Upper lobe of right lung (tissue), 1 donor: ENCODE measurements at places on chromosomes 1 and 21. TPM values are rescaled to one million over a fixed set of nuclear protein-coding genes. Genes with fewer than 3 reads are reported as not detected.

DNA sequence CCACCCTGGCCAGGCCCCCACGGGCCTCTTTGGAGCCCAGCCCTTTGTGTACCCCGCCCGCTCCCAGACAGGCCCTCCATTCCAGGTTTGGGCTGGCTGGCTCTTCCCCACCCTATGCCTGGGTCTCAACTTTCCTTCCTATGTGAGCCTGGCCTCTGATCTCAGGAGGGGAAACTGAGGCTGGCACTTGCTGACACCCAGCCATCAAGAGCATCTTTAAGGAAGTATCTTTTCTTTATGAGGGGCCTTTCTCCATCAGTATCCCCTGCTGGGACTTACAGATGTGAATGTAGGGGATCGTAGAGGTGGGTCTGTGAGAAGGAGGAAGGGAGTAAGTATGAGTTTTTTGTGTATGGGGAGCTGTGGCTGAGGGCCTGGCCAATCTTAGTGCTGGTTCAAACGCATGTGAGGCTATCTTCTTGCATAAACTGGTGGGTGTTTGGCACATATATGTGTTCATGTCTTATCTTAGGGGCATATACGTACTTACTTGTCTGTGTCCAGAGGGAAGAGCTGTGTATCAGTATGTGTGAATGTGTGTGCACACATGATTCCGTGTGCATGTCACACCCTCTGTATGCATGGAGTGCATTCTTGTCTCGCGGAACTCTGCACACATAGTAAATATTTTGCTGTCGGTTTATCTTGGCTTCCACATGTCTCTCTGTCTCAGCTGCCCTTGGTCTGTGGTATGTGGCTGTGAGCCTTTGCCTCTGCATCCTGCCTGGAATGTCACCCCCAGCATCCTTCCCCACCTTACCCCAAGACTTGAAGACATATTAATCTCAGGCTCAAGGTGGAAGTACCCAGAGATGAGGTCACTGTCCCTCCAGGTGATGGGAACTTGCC lies 5.4 kb downstream of the NECTIN4 start:
- no peak for DNase-seq

DNA sequence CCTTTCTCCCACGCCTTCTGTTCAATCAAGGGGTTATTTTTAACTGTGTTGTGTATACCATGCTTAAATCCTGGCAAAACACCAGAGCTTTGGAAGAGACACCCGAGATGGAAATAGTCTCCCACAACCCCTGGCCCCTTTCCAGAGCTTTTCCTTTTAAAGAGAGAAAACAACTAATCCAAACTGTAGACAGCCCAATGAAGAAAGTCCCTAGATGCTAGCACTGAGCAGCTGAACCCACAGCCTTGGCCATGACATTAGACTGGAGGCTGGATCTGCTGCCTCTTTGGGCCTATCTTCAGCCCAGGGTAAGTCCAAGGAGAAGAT lies 64.9 kb upstream of the ARTN start:
- no peak for DNase-seq

GRCh38 chr1:171801487-171801891 lies 20.0 kb downstream of the METTL13 start:
- DNase-seq: no peak

DNA sequence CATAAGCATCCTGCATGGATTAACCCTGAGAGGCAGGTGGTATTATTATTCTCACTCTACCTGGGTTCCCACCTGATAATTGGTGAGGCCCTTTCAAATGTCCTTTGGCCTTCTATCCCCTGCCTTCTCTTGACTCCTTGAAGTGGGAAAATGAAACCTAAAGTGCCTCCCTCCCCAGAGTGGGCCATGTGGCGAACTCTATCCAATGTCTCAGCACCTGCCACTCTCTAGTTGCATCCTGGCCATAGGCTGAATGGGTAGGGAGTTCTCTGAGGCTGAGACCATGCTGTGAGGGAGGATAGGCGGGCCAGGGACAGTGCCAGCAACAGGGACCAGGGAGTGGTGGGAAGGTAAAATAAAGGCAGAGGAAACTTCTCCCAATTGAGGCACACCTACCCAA lies 35.3 kb downstream of the ELF3 start:
- DNase-seq: no peak

DNA sequence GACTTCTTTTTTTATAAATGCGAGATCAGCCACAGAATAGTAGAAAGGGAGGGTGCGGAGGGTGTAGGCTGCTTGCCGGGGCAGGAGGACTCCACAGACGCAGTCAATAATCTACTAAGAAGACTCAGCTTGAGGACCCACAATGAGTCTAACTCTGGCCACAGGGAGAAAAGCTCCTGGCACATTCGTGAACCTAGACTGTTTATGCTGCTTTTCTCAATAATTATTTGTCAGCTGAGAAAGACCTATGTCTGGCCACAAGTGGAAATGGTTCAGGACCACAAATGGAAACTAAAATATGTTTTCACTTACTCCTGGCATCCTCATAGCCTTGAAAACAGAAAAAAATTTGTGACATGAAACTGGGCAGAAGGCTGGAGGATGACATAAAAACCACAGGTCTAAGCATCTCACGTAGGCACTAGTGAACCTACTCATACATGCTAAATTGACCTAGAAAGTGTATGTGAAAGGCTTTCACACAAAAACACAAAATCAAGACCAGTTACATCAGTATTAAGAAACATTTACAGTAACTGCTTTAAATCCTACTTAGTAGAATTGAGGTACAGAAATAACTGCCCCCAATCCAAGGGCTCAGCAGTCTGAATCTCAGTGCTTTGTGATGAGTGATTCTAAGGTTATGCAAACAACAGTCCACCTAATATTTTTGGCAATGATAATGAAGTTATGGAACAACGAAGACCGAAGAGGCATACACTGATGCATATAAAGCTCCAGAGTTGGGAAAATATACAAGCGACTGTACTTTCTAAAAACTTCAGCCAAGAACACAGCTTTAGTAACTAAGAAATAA lies 159.5 kb downstream of the SLC45A1 start:
- no peak for DNase-seq

DNA sequence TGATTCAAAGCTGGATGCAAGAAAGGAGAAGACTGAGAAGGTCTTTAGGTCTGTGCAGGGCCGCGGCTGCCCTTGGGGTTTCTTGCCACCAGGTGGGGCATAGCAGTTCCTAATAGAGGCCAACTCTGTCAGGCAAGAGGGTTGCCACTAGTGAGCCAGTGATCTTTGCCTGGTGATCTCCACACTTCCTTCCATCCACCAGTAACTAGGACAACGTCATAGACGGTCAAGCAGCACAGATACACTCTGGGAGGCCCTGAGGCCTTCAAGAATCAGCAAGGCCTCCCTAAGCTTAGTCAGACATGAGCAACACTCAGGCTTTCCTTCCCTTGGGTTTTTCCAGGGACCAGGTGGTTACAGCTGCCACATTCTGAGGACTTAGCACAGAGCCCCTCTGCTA lies 32.9 kb upstream of the ATP2B4 start:
- DNase-seq: no peak

HES4 gene
- 26.8 TPM for total RNA-seq

- no peak for DNase-seq
Measured at GRCh38 chr1:85459290-85459689, 5.7 kb downstream of the DDAH1 start.

DNA sequence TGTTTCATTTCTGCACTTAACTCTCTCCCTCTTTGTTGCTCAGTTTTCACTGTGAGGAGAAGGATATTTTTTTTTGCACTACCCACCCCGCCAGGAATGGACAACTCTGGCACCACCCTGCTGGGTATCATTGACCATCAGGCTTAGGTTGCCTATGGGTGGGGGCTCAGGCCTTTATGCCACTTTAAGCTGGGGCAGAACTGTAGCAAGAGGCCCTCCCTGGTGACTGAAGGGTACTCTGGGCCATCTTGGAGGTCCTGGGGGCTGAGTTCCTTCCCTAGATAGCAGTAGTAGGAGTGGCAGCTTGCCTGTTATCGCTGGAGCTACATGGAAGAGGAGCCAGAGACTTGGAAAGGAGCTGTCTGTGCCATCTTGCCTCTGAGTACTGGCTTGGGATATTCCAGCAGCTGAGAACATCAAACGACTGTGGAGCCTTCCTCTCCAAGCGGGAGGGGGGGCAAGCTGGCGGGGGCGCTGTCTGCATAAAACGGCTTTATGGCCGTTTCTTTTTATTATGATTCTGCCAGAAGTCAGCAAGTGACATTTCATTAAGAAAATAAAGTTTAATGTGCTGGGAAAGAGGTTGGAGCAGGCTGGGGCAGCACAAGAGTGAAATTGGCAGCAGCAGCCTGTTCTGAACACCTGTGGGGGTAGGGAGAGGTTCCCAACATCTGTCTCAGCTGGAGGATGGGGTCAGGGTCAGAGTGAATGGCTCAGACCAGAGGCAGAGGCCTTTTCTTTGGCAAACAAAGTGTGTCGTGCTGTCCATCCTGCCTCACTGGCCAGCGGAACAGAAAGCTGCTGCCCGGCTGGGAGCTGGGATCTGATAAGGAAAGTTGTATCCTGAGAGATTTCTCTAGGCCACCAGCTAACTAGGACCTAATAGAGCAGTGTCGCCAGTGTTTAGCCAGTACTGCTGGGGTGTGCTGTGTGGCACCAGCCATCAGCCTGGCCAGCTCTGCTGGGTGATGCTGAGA lies 32.9 kb downstream of the TMEM53 start:
- DNase-seq: no peak

- DNase-seq: peak; percentile 53
Measured at GRCh38 chr1:228308085-228308601, 98.5 kb downstream of the TRIM11 start.

AMY1B gene
- 4.1 TPM for total RNA-seq

DNA sequence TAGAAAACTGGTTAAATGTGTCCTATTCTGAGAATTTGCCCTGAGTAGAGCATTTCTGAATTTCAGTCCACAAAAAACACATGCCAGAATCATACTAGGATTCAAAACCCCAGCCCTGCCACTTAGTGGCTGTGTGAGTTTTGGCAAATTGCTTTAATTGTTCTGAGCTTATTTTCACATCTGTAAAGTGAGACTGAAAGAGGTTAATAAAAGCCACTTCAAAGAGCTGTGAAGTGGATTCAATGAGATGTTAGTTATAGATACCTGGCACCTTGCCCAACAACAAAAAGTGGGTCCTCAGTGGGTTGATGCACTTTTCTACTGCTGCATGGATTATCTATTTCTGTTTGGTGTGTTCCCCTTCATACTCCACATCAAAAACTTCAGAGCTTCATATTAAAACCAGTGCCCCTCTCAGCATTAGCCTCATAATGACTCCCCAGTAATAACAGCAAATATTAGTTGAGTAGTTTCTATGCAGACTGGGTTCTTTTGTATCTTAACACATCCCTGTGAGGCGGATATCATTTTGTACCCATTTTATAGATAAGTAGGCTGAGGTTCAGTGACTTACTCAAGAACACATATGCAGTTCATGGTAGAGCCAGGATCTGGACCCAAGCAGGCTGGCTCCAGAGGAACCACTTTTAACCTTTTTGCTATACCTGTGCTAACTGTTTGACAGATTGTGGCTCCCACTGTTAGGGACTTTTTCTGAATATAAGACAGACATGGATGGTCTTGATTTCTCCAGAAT lies 14.2 kb upstream of the ADORA3 start:
- no peak for DNase-seq

- DNase-seq: no peak
Measured at GRCh38 chr1:221698579-221699349, 43.1 kb downstream of the DUSP10 start.
